LNCaP clone FGC (cell line): ENCODE measurements at places on chromosomes 11 and 22.

DNA sequence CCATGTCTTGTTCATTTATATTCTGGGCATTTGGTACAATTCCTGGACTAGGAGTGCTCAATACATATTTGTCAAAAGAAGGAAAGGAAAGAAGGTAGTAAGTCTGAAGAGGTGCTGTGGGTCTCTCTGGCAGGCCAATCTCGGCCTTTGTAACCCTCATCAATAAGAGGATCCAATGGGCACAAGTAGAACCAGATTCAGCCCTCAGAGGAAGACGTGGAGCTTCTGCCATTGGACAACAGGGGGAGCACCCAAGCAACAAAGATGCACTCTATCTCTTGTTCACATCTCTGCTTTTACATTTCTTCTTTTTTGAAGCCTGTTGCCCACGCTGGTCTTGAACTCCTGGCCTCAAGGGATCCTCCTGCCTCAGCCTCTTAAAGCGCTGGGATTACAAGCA is 2.2 kb upstream of the VPS11 start:
- no peak for DNase-seq

- DNase-seq, result no peak
Observed at GRCh38 chr11:19407677-19408270, 167.0 kb upstream of the E2F8 start.

DNA sequence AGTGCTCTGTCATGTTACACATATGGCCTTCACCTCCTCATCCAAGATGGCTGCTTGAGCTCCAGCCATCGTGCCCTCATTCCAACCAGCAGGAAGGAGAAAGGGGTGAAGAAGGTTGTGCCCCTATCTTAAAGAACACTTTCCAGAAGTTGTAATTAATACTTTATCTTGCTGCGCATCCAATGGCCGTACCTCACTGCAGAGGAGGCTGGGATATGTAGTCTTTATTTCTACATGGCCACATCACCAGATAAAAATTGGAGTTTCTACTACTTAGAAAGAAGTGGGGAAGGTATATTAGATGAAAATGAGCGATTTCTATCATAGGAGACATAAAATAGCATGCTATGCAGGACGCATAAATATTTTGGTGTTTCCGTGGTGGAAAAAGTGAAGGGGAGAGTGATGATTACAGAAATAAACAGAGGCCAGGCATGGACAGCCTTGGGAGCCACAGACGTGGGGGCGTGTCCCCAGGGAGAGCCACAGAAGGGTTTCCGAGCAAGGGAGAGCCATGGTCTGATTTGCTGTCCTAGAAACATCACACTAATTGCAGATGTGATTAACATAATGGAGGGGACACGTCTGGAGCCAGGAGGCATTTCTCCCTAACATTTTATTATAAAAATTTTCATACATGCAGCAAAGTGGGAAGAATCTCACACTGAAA is 8.8 kb upstream of the MB start:
- DNase-seq, result no peak

DNA sequence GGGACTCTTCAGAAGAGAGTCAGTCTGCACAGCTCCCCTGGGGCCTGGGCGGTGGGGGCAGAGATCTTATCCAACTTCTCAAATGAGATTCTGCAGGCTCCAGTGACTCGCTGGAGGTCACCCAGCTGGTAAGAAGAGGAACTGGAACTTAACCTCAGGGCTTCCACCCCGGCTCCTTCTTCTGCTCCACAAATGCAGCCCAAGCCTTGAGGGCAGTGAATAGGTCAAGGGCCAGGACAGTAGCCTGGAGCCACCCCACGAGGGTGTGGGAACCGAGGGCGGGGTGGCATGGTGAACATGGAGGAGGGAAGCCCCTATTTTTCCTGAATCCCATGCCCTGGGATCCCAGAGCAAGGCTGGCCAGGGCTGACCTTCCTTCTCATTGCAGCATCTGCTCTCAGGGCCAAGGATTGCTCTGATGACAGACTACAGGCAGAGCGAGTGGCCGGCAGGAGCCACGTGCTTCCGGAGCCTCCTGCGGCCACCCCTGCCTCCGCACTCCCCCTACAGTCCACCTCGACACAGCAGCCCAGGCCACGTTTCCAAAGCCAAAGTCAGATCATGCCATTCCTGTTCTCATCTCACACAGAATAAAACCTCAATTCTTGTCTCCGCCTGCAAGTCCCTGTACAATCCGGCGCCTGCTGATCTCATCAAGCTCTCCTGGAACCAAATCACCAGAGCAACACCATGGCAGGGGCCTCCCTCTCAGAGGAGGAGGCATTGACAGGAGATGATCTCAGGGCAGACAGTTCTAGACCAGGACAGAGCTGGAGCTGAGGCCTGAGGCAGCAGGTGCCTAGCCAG is 21.1 kb upstream of the UPK3A start:
- no peak for DNase-seq

DNA sequence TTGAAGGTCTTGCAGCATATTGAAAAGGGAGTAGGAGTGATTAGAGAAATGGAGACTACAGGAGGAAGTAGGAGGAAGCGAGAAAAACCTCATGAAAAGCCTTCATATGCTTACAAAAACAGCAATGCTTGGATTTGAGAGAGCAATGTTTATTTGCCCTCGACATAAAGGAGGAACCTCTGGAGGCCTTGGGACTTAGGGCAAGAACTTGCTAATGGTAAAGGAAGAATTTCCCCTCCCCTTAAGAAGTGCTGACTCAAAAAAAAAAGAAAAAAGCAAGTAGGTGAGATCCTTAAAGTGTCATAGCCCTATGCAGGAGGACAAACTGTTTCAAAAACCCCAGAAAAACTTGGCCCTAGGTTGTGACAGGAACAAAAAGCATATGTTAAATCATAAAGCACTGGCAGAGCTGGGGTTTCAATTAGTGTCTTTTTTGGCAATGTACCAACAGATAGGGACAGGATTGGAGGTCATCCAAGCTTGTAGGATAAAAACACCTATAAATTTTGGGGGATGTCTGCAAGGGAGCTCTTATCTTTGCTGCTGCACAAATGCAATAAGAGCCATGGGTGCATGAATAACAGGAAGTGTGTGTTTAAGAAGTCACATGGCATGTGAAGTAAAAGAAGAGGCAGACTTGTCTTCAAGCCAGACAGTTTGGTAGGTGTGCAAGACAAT is 4.9 kb downstream of the GLYAT start:
- DNase-seq, result no peak
